Activated CD4-positive, alpha-beta T cell treated with anti-CD3 and anti-CD28 coated beads, Interleukin-2, amount 10 ng/mL, durations not matched to agents 7 days and 5 days (primary cell): ENCODE measurements at places on chromosomes 4 and X.

DNA sequence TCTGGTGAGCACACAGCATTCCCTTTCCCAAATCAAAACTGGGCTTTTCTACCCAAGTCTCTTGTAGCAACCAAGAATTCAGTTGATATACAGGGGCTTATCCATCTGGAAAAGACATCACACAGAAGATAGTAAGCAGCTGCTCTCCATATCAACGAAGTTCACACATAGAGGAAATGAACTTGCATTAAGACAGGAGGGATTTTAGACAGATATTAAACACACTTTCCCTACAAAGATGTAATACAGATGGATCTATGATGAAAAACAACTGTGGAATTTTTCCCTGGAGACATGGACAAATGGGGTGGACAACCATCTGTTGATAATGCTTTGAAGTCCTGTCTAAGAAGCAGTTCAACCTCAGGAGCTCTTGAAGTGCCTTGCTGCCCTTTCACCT lies 9.8 kb upstream of the PDE5A start:
- no peak for DNase-seq

GRCh38 chrX:108198420-108198819 lies 106.8 kb downstream of the ATG4A start:
- DNase-seq = no peak

GRCh38 chr4:41346306-41347061 lies 89.8 kb downstream of the UCHL1 start:
- no peak for DNase-seq

- DNase-seq = no peak
Measured at GRCh38 chr4:1035510-1035909, 24.1 kb downstream of the FGFRL1 start.

- no peak for DNase-seq
Measured at GRCh38 chr4:70994387-70995099, 1.1 kb downstream of the DCK start.

DNA sequence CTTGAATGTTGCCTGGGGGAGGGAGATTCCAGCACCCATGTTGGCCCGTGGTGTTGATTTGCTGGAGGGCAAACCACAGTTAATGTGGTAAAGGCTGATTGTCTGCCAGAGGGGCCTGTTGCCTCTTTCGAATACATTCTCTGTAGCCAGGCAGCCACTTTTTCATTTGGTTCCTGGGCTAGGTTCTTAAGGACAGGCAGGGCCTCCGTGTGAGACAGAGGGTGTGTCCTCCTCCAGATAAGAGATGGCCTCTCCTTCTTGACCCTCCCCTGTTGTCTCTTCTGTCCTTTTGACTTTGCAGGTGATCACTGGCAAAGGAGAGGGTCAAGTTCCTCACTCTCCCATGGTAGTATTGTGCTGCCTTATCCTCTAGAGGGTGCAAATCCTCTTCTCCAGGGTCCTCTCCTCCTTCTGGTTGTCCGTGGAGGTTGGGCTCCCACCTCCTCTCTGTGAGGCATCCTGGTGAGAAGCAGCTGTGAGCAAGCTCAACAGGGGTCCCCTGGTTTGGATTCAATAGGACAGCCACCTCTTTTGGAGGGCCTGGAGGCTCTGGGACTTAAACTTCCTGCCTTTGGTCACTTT lies 44.9 kb downstream of the ZNF182 start:
- DNase-seq = peak; percentile 19

- DNase-seq = no peak
Measured at GRCh38 chr4:1961563-1961962, 47.2 kb downstream of the NELFA start.

DNA sequence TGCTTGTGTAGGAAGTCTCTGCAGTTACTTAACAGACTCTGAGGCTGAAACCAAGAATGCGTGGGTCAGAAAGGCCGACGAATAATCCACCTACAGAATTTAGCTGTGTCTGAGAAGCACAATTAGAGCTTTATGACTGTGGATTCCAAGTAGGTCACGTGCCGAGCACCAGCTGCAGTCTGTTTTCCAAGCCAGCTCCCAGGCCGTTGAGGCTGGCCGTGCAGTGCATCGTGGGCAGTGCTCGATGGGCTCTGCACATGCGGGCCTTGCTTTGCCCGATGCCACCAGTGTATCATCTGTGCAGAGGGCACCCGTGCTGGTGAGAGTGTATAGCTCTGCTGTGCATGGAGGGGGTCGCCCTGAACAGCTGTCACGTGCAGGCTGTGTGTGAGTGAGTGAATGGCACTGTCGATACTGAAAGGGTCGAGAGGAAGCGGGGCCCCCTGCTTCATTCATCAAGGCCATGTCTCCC lies 67.5 kb upstream of the CLDN34 start:
- DNase-seq = no peak

- no peak for DNase-seq
Measured at GRCh38 chr4:109928327-109929045, 15.8 kb downstream of the EGF start.

DNA sequence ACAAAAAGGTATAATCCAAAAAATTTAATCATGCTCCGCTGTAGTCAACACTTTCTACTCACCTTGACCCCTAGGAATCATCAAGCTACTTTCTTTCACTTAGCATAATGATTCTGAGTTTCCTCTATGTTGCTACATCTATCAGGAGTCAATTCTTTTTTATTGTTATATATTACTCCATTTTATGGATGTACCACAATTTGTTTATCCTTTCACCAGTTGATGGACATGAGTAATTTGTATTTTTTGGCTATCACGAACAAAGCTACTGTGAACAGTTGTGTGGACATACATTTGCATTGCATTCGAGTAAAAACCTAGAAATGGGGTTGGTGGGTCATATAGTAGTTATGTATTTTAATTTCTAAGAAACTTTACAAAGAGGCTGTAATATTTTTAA lies 102.9 kb downstream of the PRSS12 start:
- no peak for DNase-seq

GRCh38 chrX:73400136-73400748 lies 46.6 kb upstream of the CDX4 start:
- no peak for DNase-seq

DNA sequence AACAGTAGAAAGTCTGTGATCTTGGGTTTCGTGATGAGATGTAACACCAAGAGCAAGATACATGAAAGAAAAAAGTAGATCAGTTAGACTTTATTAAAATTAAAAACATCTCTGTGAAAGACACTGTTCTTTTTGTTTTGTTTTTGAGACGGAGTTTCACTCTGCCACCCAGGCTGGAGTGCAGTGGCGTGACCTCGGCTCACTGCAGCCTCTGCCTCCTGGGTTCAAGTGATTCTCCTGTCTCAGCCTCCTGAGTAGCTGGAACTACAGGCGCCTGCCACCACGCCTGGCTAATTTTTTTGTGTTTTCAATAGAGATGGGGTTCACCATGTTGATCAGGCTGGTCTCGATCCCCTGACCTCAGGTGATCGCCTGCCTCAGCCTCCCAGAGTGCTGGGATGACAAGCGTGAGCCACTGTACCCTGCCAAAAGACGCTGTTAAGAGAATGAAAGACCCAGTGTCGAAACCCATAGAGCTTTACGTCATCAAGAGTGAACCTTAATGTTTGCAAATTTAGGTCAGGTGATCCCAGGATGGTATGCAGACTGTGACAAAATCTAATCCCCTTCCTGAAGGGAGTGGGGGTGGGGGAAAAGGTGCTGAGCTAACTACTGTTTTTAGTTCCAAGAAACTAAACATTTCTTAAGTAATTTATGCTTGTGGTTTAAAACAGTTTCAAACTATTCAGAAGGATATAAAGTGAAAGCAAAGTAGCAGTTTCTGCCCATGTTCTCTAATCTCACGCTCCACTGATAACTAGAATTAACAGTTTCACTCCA lies 8.0 kb downstream of the OFD1 start:
- DNase-seq = peak; percentile 32

GRCh38 chrX:130162094-130162735 lies 3.4 kb downstream of the AIFM1 start:
- no peak for DNase-seq

- no peak for DNase-seq
Measured at GRCh38 chr4:146245850-146246249, 31.5 kb downstream of the REELD1 start.

- DNase-seq = no peak
Measured at GRCh38 chr4:118941149-118941548, 52.5 kb downstream of the SYNPO2 start.

GRCh38 chr4:184473499-184474262 lies 669 bp downstream of the IRF2 start:
- DNase-seq = peak; percentile 68

DNA sequence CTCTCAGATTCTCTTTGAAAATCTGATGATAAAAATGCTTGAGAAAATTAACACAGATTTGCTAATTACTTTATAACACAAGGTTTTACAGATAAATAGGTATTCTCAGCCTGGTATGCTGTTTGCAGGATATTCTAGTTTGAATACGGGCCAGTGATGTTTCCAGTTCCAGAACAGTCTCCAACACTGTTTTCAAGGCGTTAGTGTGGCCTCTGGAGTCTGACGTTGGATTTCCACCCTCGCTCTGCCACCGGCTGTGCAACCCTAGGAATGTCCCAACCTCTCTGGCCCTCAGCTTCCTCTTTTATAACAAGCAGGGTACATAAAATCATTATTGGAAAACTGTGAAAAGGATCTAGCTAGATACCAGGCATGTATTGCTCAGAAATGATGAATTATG lies 23.8 kb upstream of the CYP4V2 start:
- DNase-seq = no peak

DNA sequence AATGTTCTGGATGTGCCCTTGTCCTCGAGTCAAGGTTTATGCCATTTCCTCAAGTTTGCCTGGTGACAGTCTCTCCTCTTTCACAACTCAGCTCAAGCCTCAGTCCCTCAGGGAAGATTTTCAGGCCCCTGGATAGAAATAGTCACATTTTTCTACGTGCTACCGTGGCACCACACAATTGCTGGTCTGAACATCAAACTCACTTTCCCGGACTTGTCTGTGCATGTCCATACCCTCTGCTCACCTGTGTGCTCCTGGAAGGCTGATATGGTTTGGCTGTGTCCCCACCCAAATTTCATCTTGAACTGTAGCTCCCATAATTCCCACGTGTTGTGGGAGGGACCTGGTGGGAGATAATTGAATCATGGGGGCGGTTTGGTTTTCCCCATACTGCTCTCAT lies 129.7 kb downstream of the HS3ST1 start:
- no peak for DNase-seq

- DNase-seq = no peak
Measured at GRCh38 chr4:110654254-110654635, 31.4 kb upstream of the PITX2 start.

GRCh38 chr4:22463179-22463578 lies 52.7 kb downstream of the ADGRA3 start:
- peak; percentile 8 for DNase-seq

GRCh38 chrX:107736781-107737531 lies 38.6 kb downstream of the TSC22D3 start:
- no peak for DNase-seq

DNA sequence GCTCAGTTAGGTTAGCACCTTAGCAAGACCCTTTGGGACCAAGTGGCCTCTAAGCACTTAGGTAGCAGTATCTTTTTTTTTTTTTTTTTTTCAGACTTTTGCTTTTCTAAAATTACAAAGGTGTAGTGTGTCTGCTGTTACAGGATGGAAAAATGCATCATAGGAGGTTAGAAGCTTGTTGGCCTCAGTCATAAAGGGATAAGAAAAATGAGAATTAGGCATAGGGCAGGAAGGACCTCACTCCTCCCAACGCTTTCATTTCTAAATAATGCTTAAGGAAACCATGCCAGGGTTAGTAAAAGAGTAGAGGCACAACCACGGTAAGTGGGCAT lies 148.4 kb upstream of the PLAC1 start:
- DNase-seq = no peak

DNA sequence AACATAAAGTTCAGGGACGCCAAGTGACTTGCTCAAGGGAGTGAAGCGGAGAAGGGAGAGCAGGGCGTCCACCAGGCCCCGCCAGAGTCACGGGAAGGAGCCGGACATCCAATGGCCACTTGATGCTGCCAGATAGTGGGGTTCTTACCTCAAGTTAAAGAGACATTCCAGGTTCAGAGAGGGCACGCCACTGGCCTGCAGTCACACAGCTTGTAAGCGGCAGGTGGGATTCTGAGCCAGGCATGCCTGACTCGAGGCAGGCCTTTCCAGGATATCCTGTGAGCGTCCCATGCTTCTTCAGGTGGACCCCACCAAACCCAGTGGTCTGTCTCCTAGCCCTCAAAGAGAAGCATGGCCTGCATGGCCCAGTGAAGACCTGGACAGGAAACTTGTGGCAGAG lies 2.4 kb downstream of the MAN2B2 start:
- DNase-seq = no peak

DNA sequence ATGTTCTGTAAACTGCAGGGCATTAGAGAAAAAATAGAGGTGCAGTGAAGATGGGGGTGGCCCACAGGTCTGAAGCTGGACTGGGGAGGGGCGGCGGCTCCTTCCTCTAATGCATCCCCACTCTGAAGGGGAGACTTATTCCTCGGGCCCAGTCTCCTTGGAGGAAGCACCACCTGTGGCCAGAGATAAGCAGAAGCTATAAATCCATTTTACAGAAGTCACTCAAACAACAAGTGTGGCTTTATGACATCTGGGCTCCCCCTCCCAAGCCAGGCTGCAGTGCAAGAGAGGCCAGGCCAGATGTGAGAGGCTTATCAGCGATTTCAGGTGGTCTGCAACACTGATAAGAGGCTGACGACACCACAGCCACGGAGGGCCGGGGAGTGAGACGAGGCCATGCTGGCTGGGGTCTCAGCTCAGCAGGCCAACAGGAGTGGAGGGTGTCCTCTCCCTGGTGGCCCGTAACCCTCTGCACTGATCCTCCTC lies 15.8 kb downstream of the CYTL1 start:
- no peak for DNase-seq

- DNase-seq = no peak
Measured at GRCh38 chr4:123984886-123985285, 588.3 kb downstream of the SPRY1 start.
